Caco-2 (cell line): ENCODE measurements at places on chromosomes 7 and 10. TPM values are rescaled to one million over a fixed set of nuclear protein-coding genes. Genes with fewer than 3 reads are reported as not detected.

The PLOD3 gene
- 112 and 123 TPM in 2 replicates for total RNA-seq

The GATAD1 gene
- total RNA-seq, result 36.7 and 38.2 TPM in 2 replicates

The CAMK2B gene
- total RNA-seq, result not detected in 2 replicates

The GPR146 gene
- total RNA-seq, result 1.8 and 3.0 TPM in 2 replicates

The JCAD gene
- total RNA-seq, result 10.0 and 13.0 TPM in 2 replicates

The ABCB4 gene
- 0.18 and 0.21 TPM in 2 replicates for total RNA-seq

The UTF1 gene
- total RNA-seq, result not detected in 2 replicates

The STRIP2 gene
- total RNA-seq, result 5.8 and 6.5 TPM in 2 replicates

The SPDYE16 gene
- total RNA-seq, result 0.34 and 0.44 TPM in 2 replicates

The SLC13A1 gene
- total RNA-seq, result not detected in 2 replicates

The ABCB1 gene
- 34.6 and 37.3 TPM in 2 replicates for total RNA-seq

The GPC2 gene
- total RNA-seq, result 5.0 and 9.7 TPM in 2 replicates

The MKI67 gene
- total RNA-seq, result 111 and 128 TPM in 2 replicates

The WNT16 gene
- not detected in 2 replicates for total RNA-seq
